Upper lobe of left lung (tissue), 6 donors: ENCODE measurements at places on chromosomes 2 and 18.

- H3K36me3 ChIP-seq: no peaks in the 10 kb centered on the region
- DNase-seq: no peak
- no peak overlapping the region for H3K27ac ChIP-seq
These were observed 9.7 kb upstream of the SERPINB12 start for GRCh38 chr18:63532471-63532870.

DNA sequence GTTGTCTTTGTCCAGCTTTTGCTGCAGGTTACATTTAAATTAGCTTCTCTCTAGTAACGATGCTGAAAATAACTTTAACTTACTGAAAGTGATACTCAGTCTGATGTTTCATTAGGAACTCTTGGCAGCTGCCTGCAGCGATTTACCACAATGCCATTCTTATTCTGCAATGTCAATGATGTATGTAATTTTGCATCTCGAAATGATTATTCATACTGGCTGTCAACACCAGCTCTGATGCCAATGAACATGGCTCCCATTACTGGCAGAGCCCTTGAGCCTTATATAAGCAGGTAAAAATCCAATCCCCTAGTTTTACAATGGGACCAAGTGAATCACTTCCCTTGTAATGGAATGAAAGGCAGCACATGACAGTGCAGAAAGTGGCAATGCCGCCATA lies 16.3 kb upstream of the MFF start:
- H3K36me3 ChIP-seq: peaks cover 3% of the 10 kb centered on the region
- no peak overlapping the region for H3K4me3 ChIP-seq
- H3K27me3 ChIP-seq: no peaks in the 10 kb centered on the region
- H3K4me1 ChIP-seq: no peaks in the 10 kb centered on the region

DNA sequence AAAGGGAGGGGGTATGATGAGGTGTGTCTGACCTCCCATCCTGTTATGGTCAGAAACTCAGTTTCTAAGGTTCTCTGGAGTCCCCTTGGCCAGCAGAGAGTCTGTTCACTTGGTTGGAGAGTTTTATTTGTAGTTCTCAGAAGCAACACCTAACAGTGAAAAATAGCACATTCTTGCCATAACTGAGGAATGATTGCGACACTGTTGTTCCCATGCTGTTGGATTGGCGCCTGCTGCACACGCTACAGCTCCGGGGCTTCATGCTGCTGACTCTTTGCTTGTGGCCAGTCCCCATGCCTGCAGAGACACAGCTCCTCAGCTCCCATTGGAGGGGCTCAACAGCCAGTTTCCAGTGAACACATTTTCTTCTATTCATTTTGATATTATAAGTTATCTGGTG lies 42.1 kb downstream of the TPGS2 start:
- H3K4me3 ChIP-seq: no peak overlapping the region
- peak overlapping the region; percentile 44 for H3K27ac ChIP-seq
- peak; percentile 63 for DNase-seq
- no peaks in the 10 kb centered on the region for H3K4me1 ChIP-seq
- no peaks in the 10 kb centered on the region for H3K27me3 ChIP-seq
- H3K36me3 ChIP-seq: no peaks in the 10 kb centered on the region

DNA sequence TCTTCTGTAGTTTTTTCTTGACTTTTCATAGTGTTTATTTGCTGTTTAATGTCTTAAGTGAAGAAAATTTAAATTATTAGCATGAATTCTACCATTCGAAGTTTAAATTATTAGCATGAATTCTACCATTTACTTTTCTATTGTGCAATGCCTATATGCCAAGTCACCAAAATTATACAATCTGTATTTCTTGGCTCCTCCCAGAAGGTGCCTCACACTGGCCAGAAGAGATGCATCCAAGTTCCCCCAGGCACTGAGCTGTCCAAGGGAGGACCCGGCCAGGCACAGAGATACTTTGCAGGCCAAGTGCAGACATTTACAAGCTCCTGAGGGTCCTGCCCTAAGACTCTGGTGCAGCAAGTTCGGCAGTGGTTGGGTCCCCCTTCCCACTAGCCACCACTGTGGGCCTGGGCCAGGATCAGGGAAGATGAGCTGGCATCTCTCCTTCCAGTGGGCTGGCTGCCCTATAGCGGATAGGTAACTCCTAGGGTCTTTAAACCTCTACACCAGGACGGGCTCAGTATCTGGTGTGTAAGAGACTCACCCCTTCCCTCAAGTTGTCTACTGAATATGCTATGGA lies 31.3 kb downstream of the TMEM247 start:
- no peak overlapping the region for H3K27ac ChIP-seq

GRCh38 chr2:189821953-189822748 lies 37.9 kb downstream of the PMS1 start:
- no peaks in the 10 kb centered on the region for H3K27me3 ChIP-seq
- H3K4me3 ChIP-seq: no peak overlapping the region
- no peaks in the 10 kb centered on the region for H3K36me3 ChIP-seq
- H3K27ac ChIP-seq: no peak overlapping the region
- no peaks in the 10 kb centered on the region for H3K4me1 ChIP-seq

DNA sequence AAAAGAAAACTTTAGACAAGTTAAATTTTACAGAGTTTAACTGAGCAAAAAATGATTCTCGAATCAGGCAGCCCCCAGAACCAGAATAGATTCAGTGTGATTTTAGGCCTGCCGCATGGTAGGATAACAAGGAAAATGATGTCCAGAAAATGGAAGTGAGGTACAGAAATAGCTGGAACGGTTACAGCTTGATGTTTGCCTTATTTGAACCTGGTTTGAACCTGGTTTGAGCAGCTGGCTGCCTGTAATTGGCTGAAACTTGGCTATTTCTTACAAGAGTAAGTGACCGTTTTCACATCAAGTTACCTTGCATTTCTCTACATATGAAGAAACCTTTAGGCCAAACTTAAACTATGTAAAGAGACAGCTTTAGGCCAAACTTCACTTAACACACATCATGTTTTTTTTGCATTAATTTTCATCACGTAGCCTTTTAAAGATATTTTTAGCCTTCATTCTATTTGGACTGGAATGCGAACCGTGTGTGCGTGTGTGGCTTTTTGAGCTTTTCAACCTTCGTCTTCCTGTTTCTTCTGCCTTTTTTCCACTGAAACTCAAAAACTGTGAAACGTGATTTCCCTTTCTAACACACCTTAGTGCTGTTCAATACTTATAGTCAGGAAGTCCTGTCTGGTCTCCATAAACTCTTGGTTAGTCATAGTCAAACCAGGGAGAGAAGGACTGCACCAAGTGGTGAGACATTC lies 4.5 kb upstream of the POLE4 start:
- no peak overlapping the region for H3K27ac ChIP-seq
- H3K27me3 ChIP-seq: no peaks in the 10 kb centered on the region
- H3K36me3 ChIP-seq: no peaks in the 10 kb centered on the region
- no peak overlapping the region for H3K4me3 ChIP-seq
- no peaks in the 10 kb centered on the region for H3K4me1 ChIP-seq

GRCh38 chr2:156891609-156892008 lies 365.9 kb upstream of the GALNT5 start:
- no peak overlapping the region for H3K27ac ChIP-seq

DNA sequence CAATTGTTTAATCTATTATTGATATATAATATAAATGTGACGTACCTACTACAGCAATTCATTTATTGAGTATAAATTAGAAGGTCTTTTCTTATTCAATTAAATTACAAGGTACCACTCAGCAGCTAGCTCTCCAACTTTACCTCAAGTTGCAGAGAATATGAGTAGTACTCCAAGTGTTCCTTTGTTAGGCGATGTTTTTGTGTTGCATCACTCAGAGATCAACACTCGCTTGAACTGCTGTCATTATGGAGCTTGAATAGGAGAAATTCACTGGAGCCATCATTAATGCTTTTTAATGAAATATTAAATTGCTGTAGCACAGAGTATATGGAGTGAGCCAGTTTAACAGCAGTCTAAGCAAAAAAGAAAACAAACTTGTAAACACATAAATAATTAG lies 320.0 kb downstream of the FSIP2 start:
- DNase-seq: no peak
- H3K4me3 ChIP-seq: no peak overlapping the region
- no peaks in the 10 kb centered on the region for H3K27me3 ChIP-seq
- H3K36me3 ChIP-seq: no peaks in the 10 kb centered on the region

DNA sequence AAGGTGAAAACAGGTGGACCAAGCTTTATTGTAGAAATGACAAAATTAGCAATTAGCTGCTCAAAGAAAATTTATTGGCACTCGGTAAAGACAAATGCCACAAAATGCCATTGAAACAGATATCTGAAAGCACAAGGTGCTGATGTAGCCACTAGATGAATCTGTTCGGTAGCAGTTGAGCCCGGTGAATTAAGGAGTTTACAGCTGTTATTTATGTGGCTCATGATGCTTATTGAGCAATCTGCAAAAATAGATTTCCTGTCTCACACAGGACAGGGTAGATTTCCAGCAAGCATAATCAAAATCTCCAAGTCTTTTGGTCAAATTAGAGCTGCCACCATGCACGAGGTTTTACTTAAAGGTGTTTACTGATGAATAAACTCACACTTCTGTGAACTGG lies 182.2 kb downstream of the PPP1R1C start:
- H3K4me1 ChIP-seq: no peaks in the 10 kb centered on the region
- no peaks in the 10 kb centered on the region for H3K27me3 ChIP-seq
- no peaks in the 10 kb centered on the region for H3K36me3 ChIP-seq
- H3K4me3 ChIP-seq: no peak overlapping the region

- H3K27me3 ChIP-seq: no peaks in the 10 kb centered on the region
- H3K4me3 ChIP-seq: peak overlapping the region; percentile 90
- peak overlapping the region; percentile 75 for H3K27ac ChIP-seq
- H3K36me3 ChIP-seq: no peaks in the 10 kb centered on the region
These were observed 572 bp downstream of the INPP4A start for GRCh38 chr2:98445177-98445682.

DNA sequence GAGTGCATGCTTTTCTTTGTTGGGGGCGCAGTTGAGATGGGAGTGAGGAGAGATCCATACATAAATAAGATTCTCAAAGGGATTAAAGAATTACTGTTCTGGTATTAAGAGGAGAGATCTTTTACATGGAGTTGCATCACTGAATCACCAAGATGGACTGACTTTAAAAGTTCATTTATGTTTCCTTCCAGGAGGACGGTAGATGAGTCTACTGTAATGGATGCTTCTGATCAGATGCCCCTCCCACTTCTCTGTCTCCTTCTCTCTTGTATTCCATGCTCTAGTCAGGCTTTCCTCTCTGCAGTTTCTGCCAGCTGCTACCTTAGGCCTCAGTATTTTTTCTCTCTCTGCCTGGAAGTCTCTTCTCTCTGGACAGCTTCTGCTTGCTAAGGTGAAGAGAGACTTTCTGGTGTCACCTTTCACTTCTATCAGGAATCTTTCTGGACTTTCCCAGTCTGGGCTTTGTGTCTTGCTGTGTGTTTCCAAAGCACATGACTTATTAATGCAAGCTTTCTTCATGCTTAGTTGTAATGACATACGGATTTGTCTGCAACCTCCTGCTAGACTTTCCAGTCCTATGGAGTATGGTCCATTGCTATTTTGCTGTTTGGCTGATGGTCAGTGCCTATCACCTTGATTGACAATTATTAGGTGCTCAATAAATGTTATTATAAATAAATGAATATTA lies 23.6 kb downstream of the FAM171B start:
- DNase-seq: no peak
- no peaks in the 10 kb centered on the region for H3K4me1 ChIP-seq
- no peaks in the 10 kb centered on the region for H3K36me3 ChIP-seq
- H3K4me3 ChIP-seq: no peak overlapping the region
- no peaks in the 10 kb centered on the region for H3K27me3 ChIP-seq
